ENCODE measurements at places on chromosomes 5 and 9.

DNA sequence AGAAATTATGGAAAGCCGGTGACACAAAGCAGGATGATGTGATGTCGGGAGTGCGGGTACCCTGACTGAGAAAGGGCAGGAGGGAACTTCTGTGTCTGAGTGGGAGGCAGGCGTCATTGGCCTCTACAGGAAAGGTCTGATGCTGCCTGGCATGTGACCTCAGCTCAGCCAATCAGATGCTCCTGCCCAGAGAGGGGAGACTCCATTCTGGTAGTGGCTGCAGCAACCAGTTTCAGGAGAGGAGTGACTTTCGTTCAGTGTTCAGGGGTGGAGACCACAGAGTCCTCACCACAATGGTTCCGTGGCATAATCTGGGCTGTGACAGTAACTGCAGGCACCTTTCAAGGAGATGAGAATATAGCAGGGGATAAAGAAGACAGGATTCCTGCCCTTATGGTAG lies 6.7 kb upstream of the SFXN1 start:
- peak; percentile 20 for DNase-seq

DNA sequence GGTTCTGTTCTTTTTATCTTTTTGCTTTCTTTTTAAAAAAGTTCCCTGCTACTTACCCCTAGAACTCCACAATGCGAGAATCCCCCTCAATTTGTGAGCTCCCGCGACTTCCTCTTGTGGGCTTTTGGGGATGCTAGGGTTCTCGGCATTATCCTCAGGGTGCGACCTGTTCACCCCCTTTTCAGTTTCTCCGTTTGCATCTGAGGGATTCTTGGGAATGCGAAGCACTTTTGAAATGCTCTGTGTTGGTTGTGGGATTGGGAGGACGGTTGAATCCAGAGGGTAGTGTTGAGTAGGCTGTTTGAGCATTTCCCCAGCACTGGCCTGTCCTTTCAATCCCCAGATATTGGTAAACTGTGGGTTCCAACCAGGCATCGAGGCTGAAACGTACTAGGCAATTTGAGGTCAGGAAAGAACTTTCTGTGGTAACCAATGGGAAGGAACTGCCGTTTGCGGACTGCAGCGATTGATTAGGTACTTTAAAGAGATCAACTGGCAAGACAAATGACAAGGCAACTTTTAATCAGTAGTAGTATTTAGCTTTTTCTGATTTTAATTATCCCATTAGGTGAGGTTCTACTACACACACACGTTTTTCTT lies 415 bp downstream of the XRCC4 start:
- peak; percentile 36 for DNase-seq

- no peak for DNase-seq
These were observed 254.5 kb downstream of the PBX3 start for GRCh38 chr9:126001581-126002225.

DNA sequence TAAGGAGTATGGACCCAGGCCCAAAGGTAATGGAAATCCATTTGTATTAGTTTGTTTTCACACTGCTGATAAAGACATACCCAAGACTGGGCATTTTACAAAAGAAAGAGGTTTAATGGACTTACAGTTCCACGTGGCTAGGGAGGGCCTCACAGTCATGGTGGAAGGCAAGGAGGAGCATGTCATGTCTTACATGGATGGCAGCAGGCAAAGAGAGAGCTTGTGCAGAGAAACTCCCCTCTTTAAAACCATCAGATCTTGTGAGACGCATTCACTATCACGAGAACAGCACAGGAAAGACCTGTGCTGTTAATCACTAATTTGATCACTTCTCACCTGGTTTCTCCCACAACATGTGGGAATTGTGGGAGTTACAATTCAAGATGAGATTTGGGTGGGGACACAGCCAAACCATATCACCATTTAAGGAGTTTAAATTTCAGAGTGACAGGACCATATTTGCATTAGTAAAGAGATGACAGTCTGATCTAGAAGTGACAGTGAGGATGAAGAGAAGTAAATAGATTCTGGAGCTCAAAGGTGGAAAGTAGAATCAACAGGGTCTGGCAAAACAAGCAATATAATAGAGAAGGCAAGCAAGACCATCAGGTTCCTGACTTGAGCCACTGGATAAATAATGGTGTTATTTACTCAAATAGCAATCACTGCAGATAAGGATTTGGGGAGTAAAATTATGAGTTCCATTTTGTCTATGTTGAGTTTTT lies 7.5 kb upstream of the FAM169A start:
- no peak for DNase-seq

- no peak for DNase-seq
These were observed 264.8 kb downstream of the CETN3 start for GRCh38 chr5:90144625-90145327.

- no peak for DNase-seq
These were observed 43.5 kb downstream of the SARDH start for GRCh38 chr9:133694686-133695085.

DNA sequence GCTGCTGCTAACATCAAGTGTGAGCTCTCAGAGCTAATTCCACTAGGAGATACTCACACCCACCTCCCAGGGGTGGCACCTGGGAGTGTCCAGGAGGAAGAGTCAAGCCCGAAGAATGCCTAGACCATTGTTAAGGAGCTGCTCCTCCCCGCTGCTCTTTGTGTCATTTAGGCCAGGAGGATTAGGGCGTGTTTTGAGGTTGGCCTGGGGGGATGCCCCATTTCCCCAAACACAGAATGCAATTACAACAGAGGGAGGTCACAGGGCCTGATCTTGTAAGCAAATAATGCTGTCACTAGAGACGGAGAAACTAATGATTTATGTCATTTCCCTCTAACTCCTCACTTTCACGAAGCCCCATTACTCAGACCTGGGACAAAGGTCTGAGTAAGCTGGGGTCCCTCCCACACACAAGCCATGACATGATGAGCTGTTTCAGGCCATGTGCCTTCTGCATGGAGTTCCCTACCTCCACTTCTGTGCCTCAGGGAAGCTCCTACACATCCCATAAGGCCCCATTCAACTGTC lies 312.5 kb downstream of the ACTL7B start:
- DNase-seq: no peak

DNA sequence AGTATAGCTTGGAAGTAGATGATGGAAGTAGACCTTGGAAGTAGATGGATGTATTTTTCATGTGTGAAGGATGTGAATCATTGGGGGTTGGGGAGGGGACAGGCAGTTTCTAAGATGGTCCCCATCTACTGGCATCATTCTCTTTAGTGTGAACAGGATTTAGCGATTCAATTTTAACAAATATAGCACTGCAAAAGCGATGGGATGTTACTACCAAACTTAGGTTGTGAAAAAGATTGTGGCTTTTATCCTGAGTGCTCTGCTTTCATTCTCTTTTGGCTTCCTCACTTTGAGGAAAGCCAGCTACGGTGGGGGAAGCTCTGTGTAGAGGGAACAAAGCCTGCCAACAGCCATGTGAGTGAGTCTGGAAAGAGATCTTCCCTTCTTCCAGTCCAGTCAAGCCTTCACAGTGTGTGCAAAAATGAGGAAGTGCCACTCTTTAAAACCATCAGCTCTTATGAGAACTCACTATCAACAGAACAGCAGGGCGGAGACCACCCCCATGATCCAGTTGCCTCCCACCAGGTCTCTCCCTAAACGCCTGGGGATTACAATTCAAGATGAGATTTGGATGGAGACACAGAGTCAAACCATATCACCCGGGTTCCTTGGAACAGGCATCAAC lies 441.4 kb downstream of the SH3GL2 start:
- no peak for DNase-seq

DNA sequence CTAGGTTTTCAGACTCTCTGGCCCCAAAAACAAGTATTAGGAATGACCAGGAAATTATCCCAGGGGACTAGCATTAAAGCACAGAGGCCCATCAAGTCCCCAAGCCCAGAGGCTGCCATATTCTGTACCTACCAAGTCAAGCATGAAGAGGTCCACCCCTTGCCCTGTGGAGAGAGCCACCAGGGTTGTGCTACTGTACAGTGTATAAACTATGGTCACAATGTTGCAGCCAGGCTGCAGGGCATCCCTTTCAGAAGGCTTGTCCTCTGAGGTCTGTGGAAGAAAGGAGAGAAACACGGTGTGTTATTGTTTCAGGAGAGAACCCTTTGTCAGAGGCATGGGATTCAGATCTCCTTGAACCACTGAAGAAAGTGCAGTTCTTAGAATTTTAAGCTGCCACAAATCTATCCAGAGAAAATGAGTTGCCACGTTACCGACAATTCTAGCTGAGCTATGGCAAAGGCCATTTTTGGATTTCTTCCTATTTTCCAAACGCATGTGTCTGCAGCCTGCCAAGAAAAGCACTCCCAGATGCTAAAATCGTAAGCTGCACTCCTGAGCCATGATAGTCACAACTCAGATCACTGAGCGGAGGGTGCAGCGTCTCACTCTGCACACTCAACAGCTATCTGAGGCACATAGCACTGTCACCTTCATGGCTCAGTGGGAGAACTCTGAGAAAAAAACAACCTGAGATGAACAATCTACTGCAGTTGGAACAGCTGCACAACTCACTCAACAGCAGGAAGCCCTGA lies 45.5 kb upstream of the SPATA31E1 start:
- DNase-seq: no peak

DNA sequence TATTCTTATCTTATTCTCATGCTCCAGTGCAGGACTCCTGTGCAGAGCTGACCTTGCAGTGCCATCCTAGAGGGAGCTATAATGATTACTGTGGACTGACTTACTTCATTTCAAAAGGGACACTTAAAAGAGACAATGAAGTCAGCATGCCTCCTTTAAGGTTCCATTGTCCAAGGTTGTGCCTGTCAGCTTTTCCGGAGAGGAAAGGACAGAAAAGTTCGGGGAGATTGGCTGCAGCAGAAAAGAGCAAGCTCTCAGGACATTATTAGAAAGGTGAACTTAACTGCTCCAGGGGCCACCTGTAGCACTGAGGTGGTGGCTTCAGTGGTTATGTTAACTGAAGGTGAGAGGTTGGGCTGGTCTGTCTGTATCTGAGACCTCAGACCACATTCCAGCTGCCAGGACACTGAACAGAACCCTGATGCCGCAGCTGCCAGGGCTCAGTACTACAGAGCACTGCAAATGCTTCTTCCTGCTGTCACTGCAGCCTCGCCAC lies 112.9 kb downstream of the ST8SIA4 start:
- DNase-seq: peak; percentile 7

GRCh38 chr5:172730222-172730621 lies 40.8 kb downstream of the DUSP1 start:
- no peak for DNase-seq

- no peak for DNase-seq
These were observed 47.6 kb upstream of the SHOC1 start for GRCh38 chr9:111842313-111842712.

- no peak for DNase-seq
These were observed 3.5 kb upstream of the LOX start for GRCh38 chr5:122081541-122081940.

GRCh38 chr9:90774682-90775081 lies 26.9 kb upstream of the SYK start:
- no peak for DNase-seq

GRCh38 chr9:114187827-114188226 lies 32.5 kb downstream of the COL27A1 start:
- DNase-seq: no peak

GRCh38 chr9:84226126-84226525 lies 114.4 kb downstream of the SLC28A3 start:
- DNase-seq: no peak

DNA sequence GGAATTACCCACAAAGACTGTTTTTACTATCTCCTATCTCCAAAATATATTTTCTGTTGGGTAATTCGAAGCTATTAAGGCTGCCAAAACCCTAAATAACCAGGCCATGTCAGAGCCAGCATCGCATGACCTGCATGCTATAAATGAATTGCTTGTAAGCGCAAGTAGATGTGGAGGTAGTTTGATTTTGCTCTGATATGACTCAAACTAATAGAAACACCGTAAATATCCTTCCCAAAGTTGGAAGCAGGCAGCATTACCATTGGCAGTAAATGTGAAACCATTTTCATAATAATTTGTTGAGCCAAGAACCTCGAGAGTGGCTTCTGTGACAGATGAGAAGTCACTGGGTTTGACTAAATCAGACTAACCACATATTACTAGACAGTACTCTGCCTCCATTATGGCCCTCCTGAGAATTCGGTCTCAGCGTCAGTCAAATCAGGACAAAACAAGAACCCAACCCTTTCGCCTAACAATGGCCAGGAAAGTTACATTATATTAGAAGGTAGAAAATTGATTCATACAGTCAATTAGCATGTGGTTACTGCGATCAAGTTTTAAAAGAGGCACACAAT lies 289.8 kb downstream of the SPOCK1 start:
- no peak for DNase-seq

DNA sequence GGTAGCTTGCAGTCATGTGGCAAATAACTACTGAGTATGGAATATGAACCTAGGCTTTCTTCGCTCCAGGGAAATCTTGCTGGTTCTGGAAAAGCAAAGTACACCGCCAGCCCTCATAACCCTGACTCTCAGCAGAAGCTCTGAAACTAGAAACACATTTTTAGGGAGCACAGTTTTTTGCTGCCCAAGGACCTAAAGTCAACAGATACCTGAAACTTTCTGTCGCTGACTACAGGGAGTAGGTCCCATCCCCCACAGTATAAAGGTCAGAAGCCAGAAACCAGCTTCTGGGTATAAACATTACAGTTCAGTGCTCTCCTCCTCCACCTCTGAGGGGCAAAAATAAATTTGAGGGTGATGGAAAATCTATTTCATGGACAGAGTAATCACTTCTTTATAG lies 3.0 kb downstream of the ATOX1 start:
- DNase-seq: no peak

DNA sequence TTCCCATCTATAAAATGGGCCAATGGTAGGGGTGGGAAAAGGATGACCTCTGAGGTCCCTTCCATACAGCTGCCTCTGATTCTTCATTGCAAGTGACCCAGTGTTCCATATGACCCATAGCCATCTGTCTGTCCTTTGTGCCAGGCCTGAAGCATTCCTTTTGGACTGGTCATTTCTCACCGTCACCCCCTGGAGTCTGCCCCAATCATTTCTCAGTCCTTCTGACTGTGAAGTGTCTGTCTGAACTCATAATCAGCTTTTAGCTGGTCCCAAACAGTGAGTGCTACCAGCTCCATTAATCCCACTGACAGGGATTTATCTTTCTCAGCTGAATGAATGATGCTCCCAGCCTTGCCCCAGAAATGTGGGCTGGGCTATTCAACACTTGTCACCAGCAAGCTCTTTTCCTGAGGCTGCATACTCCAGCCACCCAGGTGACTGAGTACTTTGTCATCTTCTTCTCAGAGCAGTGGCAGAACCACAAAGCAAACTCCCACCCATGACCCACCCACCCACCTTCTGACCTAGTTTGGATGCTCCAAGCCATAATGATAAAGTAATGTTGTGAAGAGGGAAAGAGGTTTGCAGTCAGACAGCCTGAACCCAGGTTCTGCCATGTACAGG lies 37.4 kb downstream of the KCNIP1 start:
- no peak for DNase-seq

- DNase-seq: no peak
These were observed 15.8 kb downstream of the SLC25A48 start for GRCh38 chr5:135850231-135850630.

DNA sequence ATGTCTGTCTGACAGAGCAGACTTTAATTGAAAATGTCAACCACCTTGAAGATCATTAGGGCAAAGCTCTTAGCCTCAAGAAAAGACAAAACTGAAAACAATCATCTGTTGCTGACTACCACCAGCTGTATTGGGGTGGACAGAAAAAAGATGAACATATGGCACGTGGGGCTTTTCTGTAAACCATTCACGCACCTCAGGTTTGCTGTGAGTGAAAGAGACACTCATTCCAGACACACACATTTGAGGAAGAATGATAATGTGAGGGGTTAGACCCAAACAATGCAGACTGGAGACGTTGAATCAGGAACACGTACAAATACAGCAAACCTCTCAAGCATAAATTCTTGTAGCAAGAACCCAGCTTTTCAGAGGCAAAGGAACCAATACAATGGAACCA lies 158.7 kb downstream of the EBF1 start:
- no peak for DNase-seq

Measured in activated CD4-positive, alpha-beta T cell treated with anti-CD3 and anti-CD28 coated beads, Interleukin-2, Interleukin-6, amounts not matched to agents 100 ng/mL and 50 ng/mL, durations not matched to agents 16 hours and 8 hours (primary cell).